Umbilical cord (tissue), 2 donors: ENCODE measurements at places on chromosomes 16 and 17.

GRCh38 chr17:19753661-19754463 is 5.8 kb upstream of the ALDH3A1 start:
- DNase-seq: no peak

GRCh38 chr16:19292186-19292585 is 6.7 kb downstream of the CLEC19A start:
- DNase-seq: no peak

- no peak for DNase-seq
These were observed 50.1 kb downstream of the B9D1 start for GRCh38 chr17:19312406-19312805.

- DNase-seq: no peak
These were observed 535.7 kb upstream of the CDH11 start for GRCh38 chr16:65657556-65657955.

DNA sequence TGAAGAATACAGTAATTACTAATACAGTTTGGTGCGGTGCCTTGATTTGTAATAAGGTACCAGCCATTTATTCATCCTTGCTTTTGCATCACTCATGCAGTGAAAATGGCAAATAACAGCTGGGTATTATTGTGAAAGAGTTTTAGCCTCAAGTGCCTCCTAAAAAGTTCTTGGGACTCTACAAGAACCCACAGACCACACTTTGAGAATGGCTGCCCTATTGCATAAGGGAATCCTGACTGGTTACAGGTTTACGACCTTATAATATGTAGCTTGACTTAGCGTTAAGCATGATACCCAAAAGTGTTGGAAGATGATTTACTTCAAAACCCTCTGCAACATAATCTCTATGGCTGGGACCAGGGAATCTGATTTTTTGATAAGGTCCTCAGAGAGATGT is 4.2 kb downstream of the MYH13 start:
- no peak for DNase-seq
